ENCODE measurements at places on chromosomes 4 and X. TPM values are rescaled to one million over a fixed set of nuclear protein-coding genes. Genes with fewer than 3 reads are reported as not detected.

DNA sequence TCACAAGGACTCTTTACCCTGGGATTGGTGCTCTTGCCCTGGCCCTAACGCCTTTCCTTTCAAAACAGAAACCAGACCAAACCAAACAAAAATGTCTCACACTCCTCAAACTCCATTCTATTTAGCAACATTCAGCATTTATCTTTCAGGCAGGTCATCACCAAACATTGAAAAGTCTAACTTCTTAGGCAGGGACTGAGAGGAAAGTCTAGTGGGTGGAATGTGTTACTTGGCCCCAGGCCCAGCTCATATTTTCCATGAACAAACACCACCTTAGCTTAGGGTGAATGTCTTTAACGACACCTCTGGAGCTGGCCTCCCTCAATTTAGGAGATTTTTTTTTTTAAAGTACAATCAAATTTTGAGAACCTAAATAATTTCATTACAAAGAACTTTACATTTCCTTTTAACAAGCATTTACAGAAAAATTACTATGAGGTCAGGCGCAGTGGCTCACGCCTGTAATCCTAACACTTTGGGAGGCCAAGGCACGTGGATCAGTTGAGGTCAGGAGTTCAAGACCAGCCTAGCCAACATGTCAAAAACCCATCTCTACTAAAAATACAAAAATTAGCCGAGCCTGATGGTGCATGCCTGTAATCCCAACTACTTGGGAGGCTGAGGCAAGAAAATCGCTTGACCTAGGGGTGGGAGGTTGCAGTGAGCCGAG is 10.2 kb upstream of the N4BP2 start:
- DNase-seq, result no peak

TMEM129 gene
- total RNA-seq, result 13.5 TPM

KLF8 gene
- 12.6 TPM for total RNA-seq

IL21 gene
- total RNA-seq, result not detected

HTR2C gene
- 11.0 TPM for total RNA-seq

SOX3 gene
- total RNA-seq, result 2.4 TPM
